Stimulated activated CD8-positive, alpha-beta memory T cell treated with anti-CD3 and anti-CD28 coated beads, Interleukin-7, amount 100 ng/mL, for 48 hours (primary cell): ENCODE measurements at places on chromosomes 13 and 19.

DNA sequence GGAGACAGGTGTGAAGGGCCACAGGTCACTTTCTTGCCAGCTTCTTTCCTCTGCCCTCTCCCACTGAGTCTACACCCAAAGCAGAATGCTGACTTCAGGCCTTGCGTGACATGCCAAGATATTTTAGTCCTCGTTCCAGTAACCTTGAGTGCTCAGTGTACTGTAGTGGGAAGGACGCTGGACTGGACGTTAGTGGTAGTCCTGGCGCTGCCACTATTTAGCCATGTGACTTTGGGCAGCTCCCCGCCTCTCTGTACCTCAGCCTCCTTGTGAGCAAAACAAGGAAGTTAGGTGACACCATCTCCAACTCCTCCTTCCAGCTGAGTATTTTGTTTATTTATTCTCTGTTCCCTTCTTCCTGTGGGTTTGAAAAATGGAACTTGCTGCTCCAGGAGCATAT is 86.1 kb downstream of the FRY start:
- no peak for DNase-seq

DNA sequence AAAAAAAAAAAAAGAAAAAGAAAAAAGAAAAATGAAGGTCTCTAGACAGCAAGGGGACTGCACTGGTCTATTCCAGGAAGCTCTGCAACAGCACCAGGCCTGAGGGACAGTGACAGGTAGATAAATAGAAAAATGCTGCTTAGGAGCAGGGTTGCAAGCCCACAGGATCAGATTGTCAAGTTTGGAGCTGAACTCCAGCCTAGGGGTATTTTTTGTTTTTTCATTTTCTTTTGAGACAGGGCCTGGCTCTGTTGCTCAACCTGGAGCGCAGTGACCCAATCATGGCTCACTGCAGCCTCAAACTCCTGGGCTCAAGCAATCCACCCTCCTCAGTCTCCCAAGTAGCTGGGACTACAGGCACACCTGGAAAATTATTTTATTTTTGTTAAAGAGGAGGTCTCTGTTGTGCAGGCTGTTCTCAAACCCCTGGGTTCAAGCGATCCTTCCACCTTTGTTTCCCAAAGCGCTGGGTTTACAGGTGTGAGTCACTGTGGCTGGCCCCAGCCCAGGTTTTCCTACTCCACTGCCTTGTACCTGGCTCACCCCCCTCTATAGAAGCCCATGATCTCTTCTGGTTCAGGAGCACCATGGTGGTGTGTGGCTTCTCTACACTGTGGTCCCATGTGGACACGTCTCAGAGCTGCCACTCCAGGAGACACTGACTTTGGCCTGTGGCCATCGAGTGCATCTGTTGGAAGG is 23.9 kb downstream of the POP4 start:
- no peak for DNase-seq

DNA sequence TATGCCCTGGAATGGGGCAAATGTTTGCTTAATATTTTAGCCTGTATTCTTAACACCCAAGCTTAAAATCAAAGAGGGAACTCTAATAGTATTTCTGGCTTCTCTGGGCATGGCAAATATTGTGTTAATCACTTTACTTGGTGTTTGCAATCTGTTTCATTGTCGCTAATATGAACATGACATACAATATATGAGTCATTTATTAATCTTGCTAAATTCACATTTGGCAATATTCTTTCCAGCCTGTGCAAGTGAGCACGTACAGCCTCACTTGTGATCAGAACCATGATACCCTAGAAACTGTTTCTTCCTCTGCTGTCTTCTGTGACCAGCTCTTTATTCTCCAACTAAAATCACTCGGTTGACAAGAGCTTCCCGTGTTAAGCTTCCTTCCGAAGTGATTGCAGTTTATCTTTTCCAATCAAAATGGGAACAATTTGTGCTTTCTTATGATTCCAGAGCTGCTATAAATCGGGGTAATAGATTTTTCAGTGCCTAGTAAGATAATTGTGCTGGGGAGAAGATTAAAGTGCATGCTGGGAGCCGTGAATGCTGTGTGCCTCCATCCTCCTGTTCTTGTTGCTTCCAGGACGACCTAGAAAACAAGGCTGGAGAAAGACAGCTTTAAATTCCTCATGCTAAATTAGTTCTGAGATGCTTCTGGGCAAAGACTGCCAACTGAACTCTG is 153.0 kb upstream of the TMTC4 start:
- no peak for DNase-seq

DNA sequence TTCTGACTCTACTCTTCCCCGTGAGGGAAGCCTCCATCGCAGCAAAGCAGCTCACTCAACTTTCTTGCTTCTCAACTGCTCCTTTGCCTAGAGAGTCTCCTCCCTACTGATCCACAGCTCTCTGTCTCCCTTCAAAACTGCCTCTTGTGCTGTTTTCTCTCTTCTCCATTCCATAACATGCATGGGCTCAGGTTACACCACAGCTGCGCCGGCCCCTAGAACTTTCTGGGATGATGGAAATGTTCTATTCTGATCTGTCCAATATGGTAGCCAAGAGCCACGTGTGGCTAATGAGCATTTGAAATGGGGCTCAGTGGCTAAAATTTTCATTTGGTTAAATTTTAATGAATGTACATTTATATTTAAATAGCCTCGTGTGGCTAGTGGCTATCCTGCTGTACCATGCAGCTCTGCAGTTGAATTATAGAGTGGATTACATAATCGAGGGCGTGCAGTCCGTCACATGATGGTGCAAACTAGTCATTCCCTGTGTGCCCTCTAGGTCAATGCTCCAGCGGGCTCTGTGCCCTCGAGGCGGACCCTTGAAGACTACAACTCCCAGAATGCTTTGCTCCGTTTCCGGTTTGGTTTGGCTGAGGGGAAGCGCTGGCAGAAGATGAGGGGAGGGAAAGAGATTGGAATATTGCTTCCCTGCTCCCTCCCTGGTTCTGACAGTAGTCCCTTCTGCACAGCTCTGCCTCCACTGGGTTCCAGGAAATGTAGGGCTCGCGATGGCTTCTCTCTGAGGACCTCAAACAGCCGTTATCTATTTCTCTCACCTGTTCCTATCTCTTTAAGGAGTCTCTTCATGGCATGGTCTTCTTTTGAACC is 109.8 kb downstream of the CACNA1A start:
- no peak for DNase-seq

DNA sequence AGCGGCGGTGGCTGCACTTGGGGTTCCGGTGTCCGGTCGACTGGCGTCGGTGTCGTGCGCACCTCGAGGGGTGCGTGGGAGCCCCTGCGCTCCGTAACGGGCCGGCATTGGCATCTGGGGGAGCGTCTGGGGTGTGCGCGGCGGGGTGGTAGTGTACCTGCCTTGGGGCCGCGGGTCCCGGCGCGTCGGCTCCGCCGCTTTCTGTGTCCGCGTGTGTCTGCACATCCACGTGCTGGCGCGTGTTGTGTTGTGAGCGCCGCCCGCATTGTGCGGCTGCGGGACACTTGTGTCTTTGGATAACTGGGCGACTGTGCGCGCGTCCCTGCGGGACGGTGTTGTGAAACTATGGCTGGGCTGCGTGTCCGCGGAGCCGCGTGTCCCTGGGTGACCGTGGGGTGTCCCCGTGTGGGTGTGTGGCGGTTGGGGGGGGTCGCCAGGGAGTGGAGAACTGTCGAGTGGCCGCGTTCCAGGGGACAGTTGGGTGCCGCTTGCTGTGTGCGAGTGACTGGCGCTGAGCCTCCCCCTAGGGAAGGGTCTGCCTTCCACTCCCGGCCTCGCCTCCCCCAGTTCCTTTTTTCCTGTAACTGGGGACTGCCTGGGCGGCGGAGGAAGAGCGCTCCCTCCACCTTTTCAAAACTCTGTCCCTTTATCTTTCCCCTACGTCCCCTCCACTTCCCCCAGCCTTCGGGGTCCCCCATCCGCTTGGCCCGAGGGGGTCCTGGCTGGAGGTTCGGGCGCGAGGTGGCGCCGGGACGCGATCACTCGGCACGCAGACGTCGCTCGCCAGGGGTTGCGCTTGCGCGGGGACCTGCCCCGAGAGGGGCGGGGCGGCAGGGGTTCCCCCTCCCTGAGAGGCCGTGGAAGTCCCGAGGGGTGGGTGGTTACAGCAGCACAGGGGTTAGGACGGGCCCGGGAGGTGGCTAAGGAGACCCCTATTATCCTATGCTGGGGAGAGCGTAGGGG is 5.7 kb upstream of the NFIC start:
- peak; percentile 47 for DNase-seq

- no peak for DNase-seq
These were observed 340.5 kb downstream of the ZNF536 start for GRCh38 chr19:30712431-30713337.

DNA sequence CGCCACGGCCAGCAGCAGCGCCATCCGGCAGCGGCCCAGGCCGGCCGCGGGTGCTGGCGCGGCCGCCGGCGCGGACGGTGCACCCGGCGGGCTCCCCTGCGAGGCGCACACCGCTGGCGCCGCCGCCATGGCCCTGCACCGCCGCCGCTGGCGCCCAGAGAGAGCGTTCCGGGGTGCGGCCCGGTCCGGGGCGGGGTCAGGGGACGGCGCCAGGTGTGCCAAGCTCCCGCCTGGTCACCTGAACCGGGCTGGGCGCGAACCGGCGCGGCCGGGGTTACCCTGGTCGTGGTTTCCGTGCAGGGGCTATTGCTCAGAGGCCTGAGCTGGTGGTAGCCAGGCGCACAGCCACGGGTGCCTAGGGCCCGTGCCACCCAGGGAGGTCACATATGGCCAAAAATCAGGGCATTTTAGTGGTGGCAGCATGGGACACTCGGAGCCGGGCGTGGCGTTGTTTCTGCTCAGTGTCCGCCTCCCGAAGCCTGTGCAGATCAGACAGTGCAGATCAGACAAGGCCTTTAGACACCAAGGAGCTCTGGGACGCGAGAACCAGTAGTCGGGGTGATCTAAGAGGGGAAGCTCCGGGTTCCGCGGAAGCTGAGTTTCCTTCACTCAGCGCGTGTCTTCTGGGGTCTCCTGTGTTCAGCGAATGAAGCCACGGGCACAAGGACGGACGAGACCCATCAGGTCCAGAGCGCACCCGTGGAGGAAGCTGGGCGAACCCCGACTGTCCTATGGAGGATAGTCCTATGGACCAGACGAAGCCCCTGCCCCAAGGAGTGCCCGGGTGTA is at the start of gene TMEM238:
Gene TMEM238 (minus strand): TSS at position 162 of the 789 bp plus-strand sequence. CDS start 33 bp downstream, at position 129.
- no peak for DNase-seq

- no peak for DNase-seq
These were observed 18.1 kb upstream of the ZFP82 start for GRCh38 chr19:36436531-36436930.

- DNase-seq, result no peak
These were observed 20.0 kb upstream of the WTIP start for GRCh38 chr19:34461375-34462100.

DNA sequence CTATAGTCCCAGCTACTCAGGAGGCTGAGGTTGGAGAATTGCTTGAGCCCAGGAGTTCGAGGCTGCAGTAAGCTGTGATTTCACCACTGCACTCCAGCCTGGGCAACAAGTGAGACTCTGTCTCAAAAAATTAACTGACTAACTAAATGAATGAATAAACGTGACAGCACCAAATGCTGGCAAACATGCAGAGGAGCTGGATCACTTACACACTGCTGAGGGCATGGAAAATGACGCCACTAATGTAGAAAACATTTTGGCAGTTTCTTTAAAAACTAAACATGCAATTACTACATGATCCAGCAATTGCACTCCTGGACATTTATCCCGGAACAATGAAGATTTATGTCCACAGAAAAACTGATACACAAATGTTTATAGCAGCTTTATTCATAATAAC is 31.3 kb upstream of the GTF3A start:
- DNase-seq, result no peak

GRCh38 chr19:4097501-4097900 is 26.4 kb downstream of the MAP2K2 start:
- no peak for DNase-seq

DNA sequence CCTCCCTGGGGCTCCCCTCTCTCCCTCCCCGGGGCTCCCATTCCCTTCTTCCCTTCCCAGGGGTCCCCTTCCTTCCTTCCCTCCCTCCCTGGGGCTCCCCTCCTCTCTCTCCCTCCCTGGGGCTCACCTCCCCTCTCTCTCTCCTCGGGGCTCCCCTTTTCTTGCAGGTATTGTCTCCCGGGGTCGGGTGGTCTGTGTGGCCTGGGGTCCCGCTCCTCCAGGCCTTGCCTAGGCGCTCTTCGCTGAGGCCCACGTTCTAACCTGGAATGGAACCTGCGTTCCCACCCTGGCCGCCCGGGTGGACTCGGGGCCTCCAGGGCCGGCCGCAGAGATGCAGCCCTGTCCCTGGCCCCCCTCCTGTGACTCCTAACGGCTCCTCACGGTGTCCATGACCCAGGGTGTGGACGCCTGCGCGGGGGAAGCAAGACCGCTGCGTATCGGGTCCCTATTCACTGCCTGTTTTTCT is 940 bp upstream of the DCUN1D2 start:
- no peak for DNase-seq

DNA sequence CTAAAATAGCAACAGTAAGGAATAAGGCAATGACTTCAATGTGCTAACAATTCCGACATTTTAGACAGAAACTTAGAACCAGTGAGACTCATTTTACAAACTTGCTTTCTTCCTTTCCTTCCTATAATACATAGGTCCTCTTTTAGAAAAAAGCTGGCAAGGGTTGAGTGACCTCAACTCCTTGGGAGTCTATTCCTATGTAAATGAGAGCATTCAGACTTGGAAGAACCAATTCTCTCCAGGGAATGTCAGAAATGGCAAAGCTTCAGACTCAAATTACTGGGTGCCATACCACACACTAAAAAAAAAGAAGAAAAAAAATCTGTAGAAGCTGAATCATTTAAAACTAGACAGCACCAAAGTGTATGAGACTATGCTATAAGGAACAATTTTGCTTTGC is 1328.2 kb downstream of the OLFM4 start:
- no peak for DNase-seq

- no peak for DNase-seq
These were observed 10.3 kb downstream of the GNA15 start for GRCh38 chr19:3145909-3146676.

- no peak for DNase-seq
These were observed 20.6 kb downstream of the CILP2 start for GRCh38 chr19:19558636-19559035.

- DNase-seq, result no peak
These were observed 10.1 kb downstream of the BCL3 start for GRCh38 chr19:44758596-44758995.

DNA sequence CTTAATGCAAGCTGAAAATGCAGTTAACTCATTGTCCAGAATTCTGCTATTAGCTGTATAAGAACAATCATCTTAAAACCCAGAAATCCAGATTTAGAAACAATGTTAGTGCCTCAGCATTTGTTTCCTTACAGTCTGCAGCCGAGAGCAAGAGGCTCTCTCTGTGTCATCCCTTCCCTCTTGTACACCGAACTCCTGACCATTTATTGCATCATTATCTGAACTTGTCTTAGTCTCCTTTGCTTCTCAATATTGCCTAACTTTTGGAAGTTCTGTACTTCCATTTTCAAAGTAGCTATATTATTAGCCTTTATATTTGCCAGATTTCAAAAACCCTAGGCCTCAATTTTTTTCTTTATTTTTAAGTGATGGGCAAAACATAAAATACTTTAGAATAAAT is 27.1 kb downstream of the RNASEH2B start:
- DNase-seq, result no peak

DNA sequence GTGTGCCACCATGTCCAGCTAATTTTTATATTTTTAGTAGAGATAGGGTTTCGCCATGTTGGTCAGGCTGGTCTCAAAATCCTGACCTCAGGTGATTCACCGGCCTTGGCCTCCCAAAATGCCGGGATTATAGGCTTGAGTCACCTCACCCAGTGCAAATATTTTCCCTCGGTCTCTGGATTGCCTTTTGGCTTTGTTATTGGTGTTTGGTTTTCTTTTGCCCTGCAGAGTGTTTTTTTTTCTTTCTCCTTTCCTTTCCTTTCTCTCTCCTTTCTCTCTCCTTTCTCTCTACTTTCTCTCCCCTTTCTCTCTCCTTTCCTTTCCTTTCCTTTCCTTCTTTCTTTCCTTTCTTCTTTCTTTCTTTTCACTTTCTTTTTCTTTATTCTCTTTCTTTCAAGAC is 33.2 kb downstream of the KDM4B start:
- no peak for DNase-seq
